Cortex of kidney (tissue), 1 donor: ENCODE measurements at places on chromosomes 6 and 20.

- DNase-seq, result no peak
Measured at GRCh38 chr6:91705646-91706045, 1118.8 kb upstream of the MAP3K7 start.

GRCh38 chr20:5070081-5070480 is 49.7 kb downstream of the PCNA start:
- no peak for DNase-seq

DNA sequence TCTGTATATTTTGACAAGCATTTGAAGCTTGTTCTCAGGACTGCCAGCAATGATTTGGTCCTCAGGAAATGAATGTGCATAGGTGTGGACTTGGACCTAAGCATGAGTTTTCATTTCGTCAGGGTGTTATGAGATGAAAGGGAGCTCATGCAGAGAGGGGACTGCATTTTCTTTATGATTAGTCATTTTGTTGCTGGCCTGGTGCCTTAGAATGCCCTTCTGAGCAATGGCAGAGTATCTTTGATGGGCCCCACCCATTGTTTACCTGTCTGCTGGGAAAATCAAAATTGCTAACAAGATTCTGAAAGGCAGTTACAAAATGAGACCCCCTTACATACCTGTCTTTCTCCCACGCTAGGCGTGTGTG is 51.5 kb upstream of the MTHFD1L start:
- DNase-seq, result no peak

DNA sequence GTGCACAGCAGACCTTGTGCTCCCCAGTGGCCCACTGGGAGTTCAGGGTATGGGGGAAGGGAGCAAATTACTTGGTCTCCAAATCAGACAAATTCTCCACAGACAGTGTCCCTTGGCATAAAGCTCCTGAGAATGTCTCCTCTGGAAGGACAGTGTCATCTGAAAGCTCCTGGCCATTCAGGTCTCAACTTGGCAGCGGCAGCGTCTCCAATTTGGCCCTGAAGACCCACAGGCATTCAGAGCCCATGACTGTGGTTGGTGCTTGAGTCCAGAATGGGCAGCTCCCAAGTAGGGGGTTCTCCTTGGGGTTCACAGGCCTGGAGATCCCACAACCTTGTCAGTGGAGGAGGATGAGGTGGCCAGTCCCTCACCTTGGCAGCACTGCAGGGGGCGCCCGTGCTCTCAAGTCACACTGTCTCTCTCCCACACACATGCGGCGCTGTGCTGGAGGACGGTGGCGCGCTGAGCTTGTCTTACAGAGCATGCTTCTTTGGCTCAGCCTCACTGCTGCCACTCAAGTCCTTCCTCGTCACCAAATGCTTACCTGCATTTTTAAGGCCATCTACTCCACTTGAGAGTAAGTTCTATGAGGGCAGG is 20.7 kb downstream of the DYNLRB1 start:
- no peak for DNase-seq

DNA sequence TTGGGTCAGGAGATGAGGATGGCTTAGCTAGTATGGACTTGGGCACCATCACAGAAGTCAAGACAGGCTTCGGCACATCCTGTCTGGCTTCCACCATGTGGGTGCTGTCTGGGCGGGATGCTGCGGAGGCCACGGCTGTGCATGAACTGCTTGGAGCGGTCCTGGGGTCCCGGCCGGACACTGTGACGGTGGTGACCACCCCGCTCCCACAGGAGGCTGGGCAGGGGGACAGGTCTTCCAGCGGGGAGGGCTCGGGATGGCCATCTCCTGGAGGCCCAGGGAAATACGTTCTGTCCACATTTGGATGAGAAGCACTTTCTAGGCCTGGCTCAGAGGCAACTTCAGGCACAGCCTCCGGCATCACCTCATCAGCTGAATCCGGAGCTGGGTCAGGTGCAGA is 32.1 kb upstream of the TCFL5 start:
- DNase-seq, result no peak

DNA sequence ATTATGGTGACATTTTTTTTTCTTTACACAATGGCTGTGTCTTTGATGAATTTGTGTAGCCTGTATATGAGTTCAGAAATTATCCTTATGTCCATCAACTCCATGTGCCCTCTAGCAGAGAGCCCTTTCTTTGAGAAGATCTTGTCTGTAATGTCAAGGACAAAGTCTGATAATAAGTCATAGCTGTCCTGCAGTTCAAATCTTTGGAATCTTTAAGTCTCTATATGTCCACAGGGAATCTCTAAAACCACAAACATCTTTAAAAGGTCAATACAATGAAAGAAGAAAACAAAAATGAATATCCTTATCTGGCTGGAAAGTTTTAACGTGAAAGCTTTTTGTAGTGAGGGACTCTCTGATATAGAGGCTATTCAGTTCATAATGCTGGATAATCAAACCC is 16.9 kb upstream of the TMEM14A start:
- DNase-seq, result no peak

- DNase-seq, result no peak
Measured at GRCh38 chr20:58492795-58493524, 22.2 kb downstream of the APCDD1L start.

DNA sequence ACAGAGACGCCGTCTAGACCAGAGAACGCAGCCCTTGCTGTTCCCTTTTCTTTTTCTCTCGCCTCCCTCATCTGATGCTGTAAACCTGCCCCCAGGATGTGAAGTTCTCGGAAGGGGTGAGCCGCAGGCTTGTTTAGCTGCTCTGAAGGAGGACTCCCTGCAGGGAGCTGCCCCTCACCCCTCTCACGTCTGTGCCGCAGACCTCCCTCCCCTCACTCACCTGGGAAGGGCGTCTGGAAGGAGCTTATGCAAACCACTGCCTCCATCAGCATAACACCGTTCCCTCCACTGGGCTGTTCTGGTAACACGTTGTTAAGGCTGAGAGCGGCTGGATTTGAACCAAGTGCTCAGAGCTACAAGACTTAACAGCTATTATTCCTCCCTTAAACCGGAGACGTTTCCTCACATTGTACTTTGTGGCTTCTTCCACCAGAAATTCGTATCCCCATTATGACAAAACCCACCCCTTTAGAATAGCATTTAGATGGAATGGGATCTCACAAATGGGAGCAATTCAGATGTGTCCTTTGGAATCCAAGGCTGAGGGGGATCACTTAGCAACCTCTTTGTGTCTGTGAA is 99.8 kb downstream of the SMOC2 start:
- DNase-seq, result no peak

GRCh38 chr6:44667226-44667625 is 279.7 kb downstream of the CDC5L start:
- no peak for DNase-seq

DNA sequence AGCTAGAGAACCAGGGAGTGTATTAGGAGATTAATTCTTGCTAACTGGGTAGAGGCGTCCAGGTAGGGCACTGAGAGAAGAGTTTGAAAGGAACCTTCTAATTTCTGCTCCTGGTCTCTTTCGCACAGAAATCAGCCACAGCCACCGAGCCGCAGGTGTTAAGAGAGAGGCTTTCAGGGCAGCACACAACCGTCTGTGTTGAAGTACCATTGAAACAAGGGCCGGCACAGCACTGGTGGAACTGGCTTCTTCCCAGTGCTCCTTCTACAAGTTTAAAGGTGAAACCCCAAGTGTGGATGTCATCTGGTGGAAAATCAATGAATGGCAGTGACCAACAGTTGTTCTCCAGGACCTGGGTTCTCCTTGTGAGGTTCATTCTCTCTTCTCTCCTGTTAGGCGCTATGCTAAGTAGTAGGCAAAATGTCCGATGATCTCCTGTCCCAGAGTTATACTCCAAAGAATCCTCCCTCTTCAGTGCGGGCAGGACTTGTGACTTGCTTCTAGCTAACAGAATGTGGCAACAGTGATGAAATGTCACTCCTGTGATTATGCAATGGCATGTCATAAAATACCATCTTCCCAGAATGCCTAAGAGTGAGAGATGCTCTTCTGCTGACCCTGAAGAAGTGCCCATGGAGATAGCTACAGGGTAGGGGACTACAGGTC is 15.0 kb upstream of the RIN2 start:
- DNase-seq, result no peak

DNA sequence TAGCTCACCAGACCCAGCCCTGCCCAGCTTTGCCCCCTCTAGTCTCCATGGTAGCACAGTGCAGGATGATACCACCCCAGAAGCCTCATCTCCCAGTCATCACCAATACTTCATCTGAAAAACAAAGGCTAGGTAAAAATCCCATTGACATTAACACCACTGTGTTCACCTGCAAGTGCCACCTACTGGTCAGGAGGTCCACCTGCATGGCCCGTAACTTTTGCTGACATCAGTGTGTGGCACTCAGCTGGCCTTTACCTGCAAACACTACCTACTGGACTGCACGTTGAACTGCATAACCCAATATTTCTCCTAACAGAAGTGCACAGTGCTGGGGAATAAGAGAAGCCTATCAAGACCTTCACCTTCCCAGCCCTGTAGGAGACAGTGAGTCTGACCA is 234.7 kb upstream of the ADGRB3 start:
- DNase-seq, result no peak

DNA sequence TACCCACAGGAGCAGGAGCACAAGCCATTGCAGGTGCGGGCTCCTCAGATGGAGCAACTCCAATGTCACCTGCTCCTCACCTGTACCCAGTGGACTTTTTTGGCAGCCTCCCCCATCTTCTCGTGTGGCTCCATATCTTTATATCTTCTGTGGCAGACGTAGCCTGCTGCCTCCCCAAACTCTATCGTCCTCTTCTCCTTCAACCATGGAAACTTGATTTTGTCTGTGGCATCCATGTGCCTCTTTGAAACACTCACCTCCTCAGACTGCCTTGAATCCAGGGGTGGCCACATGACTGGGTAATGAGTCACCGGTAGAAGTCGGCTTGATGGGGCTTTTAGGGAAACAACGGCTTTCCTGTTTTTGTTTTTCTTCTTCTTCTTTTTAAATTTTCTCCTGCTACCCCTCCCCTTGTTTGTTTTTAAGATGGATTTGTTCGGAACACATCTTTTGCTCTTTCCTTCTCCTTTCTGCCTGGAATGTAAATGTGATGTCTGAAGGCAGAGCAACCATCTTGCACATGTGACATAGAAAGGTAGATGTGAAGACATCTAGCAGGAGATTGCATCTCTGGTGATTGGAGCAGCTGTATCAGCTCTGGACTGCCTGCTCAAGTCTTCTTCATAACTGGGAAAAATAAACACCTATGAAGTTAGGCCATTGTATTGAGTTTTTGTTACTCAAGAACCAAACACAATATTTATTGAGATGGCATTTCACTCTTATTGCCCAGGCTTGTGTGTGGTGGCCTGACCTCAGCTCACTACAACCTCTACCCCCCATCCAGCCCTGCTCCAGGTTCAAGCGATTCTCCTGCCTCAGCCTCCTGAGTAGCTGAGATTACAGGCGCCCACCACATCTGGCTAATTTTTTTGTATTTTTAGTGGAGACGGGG is 69.9 kb upstream of the DDR1 start:
- no peak for DNase-seq

- no peak for DNase-seq
Measured at GRCh38 chr6:52297433-52297832, 12.9 kb upstream of the MCM3 start.

DNA sequence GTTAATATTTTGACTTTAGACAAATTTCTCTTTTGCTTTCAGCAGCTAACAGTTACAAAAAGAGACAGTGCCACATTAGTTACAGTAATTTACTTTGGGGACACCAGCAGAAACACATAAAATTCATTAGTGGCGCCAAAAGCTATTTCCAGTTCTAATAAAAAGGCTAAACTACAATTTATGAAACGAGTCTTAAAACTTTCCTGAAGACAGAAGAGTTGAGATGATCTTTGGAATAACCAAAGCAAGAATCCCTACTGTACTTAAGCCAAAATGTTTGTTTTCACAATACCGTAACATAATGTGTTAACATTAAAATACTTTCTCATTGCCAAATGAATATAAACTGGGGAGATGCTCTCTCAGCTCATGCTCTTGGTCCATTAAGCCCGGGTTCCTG is 350.2 kb upstream of the AGPAT4 start:
- DNase-seq, result no peak

DNA sequence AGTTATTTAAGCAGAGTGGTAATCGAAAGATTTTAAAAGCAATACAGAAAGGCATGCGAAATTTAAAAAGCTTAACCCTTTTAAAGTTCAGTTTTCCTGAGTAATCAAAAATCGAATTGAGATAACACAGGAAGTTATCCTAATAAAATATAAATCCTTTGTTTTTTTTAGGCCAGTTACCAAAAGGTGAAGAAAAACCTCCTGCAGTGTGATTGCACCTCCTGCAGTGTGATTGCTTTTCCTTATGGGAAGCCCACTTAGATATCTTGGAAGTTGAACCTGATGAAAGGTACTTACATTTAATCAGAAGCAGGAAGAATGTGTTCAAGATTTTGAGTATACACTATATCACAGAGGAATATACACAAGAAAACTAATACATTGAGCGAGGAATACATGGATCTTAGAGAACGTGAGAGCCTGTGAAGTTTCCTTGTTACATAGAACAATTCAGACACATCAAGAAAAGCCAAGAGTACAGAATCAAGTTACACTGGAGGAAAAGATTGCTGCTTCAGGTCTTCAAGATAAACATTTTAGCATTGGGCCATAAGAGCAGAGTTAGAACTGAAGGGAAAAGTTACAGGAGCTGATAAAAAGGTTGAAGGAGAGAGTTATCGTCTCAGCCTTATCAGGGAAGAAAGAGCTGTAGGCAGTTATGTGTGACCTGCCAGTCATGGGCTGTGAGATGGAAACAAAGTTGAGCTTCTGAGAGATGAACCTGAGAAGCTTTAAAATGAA is 7.7 kb upstream of the TMEM181 start:
- DNase-seq, result no peak

GRCh38 chr6:111576291-111576690 is 29.4 kb downstream of the TRAF3IP2 start:
- no peak for DNase-seq

DNA sequence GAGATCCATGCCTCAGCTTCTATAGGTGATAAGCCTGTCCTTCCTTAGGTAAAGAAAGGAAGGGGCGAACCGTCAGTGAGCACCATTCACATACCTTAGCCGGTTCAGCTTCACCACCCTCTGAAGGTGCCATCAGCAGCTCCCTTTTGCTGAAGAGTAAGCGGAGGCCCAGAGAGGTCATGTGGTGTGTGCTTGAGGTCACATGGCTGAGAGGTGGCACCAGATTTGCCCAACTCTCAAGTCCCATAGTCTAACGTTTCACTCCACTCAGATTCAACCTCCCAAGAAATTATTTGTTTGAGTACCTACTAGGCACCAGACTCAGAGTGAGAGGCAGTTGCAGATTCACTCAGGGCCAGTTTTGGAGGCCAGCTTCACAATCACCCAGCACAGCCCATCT is 18.5 kb upstream of the RSPO4 start:
- no peak for DNase-seq

- DNase-seq, result no peak
Measured at GRCh38 chr20:8616792-8617191, 452.1 kb upstream of the PLCB4 start.

GRCh38 chr6:140833408-140833807 is 1299.3 kb upstream of the GJE1 start:
- no peak for DNase-seq

- DNase-seq, result no peak
Measured at GRCh38 chr20:32368925-32369324, 10.8 kb downstream of the ASXL1 start.
